ENCODE measurements at places on chromosomes 3 and 15. TPM values are rescaled to one million over a fixed set of nuclear protein-coding genes. Genes with fewer than 3 reads are reported as not detected.

DNA sequence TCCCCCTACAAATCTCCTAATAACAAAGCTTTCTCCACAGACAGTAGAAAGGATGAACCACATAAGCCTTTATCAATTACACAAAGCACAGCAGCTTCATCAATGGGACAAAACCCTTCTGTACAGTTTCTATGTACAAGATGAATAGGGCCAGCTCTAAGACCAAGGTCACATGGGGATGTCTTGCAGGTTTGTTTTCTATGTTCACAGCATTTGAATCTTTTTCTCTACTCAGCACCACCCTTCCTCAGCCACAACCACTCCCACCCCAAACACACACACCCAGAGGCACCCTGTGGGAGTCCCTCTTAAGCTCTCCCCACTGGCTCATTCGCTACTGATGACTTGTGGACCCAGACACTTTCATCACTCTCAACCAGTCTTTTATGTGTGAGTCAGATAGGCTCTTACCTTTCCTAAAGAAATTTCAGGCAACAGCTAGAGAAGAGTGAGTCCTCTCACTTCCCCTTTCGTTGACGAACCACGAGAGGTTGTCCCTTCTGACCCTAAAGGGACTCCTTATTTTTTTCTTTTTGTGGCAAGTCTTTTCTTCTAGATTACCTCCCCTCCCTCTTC lies 57.9 kb downstream of the ARHGAP31 start:
- no peak for DNase-seq

SEC61A1 gene
- total RNA-seq = 207 TPM

DNA sequence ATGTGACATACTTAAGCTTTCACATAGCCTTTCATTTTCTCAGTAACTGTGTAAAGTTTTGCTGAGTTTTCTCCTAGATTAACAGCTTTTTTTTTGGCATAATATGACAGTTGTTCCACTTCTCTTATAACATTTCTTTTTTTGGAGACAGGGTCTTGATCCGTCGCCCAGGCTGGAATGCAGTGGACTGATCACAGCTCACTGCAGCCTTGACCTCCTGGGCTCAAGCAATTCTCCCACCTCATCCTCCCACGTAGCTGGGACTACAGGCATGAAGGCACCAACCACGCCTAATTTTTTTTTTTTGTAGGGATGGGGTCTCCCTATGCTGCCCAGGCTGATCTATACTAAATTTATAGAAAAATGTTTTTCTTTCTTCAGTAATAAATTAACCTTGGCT lies 30.1 kb downstream of the DLG1 start:
- no peak for DNase-seq

GOLGA8T gene
- 0.19 TPM for total RNA-seq

GRCh38 chr3:172680684-172681083 lies 30.2 kb downstream of the NCEH1 start:
- no peak for DNase-seq

BCHE gene
- total RNA-seq = 7.1 TPM

- no peak for DNase-seq
These were observed 81.5 kb downstream of the FNDC3B start for GRCh38 chr3:172120912-172121311.

Data from type B pancreatic cell (in vitro differentiated cells).